Smooth muscle cell of the coronary artery (primary cell): ENCODE measurements at places on chromosomes 4 and X. TPM values are rescaled to one million over a fixed set of nuclear protein-coding genes. Genes with fewer than 3 reads are reported as not detected.

TCEAL6 gene
- total RNA-seq, result not detected in 2 replicates

OTUD6A gene
- total RNA-seq, result not detected in 2 replicates

SORCS2 gene
- total RNA-seq, result 0.15 and 0.23 TPM in 2 replicates

CENPVL2 gene
- total RNA-seq, result not detected in 2 replicates

SULT1B1 gene
- under 0.01 and 13.7 TPM in 2 replicates for total RNA-seq

KLHL4 gene
- 1.1 and 4.5 TPM in 2 replicates for total RNA-seq

HEPH gene
- 62.4 and 99.5 TPM in 2 replicates for total RNA-seq

MAGEC2 gene
- 0.23 TPM in 1 of 2 replicates, not detected in the other for total RNA-seq

CLTRN gene
- 0.47 TPM in 1 of 2 replicates, not detected in the other for total RNA-seq

HELT gene
- not detected in 2 replicates for total RNA-seq

MSANTD1 gene
- total RNA-seq, result 0.23 and 0.35 TPM in 2 replicates

SPIN2B gene
- 8.3 and 10.1 TPM in 2 replicates for total RNA-seq

SAP30 gene
- total RNA-seq, result 12.8 and 30.5 TPM in 2 replicates

NAT8L gene
- total RNA-seq, result under 0.01 and 0.12 TPM in 2 replicates

LINC00632 gene
- 3.6 and 8.9 TPM in 2 replicates for total RNA-seq

PLXNA3 gene
- total RNA-seq, result 9.6 and 17.3 TPM in 2 replicates

OTC gene
- not detected in 2 replicates for total RNA-seq

RNF128 gene
- 1.1 and 1.6 TPM in 2 replicates for total RNA-seq

YY2 gene
- total RNA-seq, result 1.1 and 1.3 TPM in 2 replicates

CDKL5 gene
- 0.98 and 1.3 TPM in 2 replicates for total RNA-seq

EREG gene
- under 0.01 TPM in 1 of 2 replicates, not detected in the other for total RNA-seq

UGT2A1 gene
- total RNA-seq, result 0.68 TPM in 1 of 2 replicates, not detected in the other

LIMCH1 gene
- total RNA-seq, result 5.0 and 77.9 TPM in 2 replicates

SPP1 gene
- 0.15 and 0.23 TPM in 2 replicates for total RNA-seq

KCNIP4 gene
- not detected in 2 replicates for total RNA-seq

ARR3 gene
- total RNA-seq, result not detected in 2 replicates

NSG1 gene
- total RNA-seq, result 0.23 and 35.2 TPM in 2 replicates

MAGED4B gene
- total RNA-seq, result 31.1 and 33.7 TPM in 2 replicates
